Inflammatory macrophage (primary cell): ENCODE measurements at places on chromosomes 3 and 15.
A peak's percentile ranks its signal among the peaks of the same experiment; 100 is the strongest.

DNA sequence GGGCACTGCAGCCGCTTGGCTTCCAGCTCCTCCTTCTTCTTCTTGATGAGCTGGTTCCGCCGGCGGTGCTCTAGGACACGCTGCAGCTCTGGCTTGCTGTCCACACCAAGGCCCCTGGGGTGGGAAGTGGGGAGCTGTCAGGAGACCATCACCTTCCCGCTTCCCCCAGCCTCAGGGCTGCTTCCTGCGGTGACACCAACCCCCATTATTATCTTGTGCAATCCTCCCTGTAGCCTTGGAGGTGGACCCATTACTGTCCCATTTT is 10.0 kb downstream of the FAM107A start:
- DNase-seq = no peak

- no peak for DNase-seq
Measured at GRCh38 chr3:109339714-109340648, 2.6 kb upstream of the DPPA4 start.

DNA sequence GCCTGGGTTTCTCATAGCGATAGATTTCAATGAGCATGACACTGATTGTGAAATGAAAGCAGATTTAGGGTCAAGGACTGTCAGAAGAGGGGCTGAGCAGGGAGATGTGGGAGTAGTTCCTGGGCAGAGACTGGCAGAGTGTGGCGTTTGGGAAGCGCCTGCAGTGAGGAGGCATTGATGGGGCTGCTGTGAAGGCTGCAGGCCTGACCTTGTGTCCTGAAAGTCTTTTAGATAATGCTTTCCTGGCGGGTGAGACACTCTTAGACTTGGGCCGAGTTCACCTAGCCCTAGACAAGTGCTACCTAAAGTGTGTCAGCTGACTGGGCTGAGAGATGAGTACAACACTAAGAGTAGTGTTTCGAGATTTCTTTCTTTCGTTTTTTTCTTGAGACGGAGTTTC is 20.7 kb downstream of the USP13 start:
- no peak for DNase-seq

GRCh38 chr15:85149465-85150129 is 167.9 kb downstream of the PDE8A start:
- DNase-seq = no peak

DNA sequence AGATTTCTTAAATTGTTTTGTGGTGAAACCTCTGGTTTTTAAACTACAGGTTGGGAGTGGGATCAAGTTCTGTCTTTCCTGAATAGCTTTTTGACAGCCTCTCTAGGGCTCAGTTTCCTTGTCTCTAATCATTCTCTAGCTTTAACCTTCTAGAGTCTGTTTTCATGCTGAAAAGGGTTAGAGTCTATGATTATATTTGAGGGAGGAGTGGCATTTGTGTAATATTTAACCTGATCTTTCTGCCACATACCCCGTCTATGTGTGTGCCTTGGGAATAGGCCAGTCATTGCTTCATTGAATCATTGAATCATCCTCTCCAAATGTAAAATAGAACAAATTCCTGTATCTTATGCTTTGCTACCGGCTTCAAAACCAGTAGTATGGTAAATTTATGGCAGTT is 204.9 kb downstream of the KLHL25 start:
- no peak for DNase-seq

DNA sequence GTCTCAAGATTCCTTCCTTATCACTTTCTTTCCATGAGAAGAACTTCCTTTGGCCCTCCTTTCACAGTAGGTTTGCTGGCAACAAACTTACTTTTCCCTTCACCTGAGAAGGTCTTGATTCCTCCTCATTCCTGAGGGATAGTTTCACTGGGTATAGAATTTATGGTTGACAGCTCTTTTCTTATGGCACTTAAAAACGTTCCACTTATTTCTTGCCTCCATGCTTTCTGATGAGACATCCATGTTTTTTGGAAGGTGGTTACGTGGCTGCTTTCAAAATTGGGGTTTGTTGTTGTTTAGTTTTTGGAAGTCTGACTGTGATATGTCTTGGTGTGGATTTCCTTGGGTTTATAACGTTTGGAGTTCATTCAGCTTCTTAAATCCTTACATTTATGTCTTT is 8.2 kb upstream of the PLXNA1 start:
- DNase-seq = no peak

DNA sequence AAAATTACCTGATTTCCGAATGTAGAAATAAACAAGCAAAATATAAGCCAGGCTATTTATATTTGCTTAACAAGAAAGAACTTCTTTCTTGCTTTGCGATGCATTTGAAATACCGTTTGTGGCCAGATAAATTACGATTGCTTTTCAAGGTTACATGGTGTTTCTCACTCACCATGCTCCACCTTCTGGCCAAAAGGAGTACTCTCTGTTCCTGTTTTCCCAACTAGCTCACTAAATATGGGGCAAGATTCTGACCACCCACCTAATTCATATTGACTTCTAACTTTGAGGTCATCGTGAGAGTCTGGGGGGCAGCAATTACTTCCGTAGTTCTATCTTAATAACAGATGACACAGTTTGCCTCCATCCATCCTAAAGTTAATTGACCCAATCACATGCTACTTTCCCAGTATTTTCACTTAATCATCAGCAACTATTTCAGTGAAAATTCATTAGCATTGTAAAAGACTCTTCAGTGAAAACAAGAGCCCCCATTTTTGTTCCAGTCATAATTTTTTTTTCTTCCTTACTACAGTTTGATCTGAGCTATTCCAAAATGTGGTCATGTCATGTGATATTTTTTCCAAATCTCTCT is 25.9 kb downstream of the ACP3 start:
- DNase-seq = peak; percentile 74
